ENCODE measurements at places on chromosomes 2 and 18.

GRCh38 chr2:85755122-85756027 lies 1.6 kb downstream of the ATOH8 start:
- DNase-seq, result no peak

DNA sequence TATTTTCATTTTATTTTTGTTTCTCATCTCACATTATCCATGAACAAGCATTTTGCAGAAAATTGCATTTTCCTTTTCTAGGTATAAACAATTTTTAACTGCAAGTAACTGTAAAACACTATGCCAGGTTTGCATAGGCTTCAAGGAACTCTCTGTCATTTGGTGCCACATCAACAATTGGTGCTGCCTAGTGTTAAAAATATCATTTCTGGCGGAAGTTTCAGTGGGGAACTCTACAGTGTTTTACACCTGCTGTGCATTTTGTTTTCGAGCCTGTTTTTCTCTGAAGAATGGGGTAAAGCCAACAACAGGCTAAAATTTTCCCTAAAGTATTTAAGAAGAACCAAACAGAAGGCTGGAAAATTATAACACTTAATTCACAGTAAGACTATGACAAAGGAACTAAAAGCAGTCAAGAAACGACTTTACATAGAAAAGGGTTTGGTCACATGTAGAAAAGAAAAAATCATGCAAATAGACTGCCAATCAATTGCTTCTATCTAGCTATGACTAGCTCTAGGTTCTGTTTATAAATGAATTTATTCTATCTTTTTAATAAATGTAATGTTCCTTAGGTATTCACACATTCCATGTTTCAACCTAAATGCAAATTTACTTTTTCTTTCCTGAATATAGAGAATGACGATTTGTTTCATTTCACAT lies 21.4 kb upstream of the FRZB start:
- no peak for DNase-seq

GRCh38 chr2:237351796-237352195 lies 62.2 kb downstream of the COL6A3 start:
- DNase-seq, result no peak

GRCh38 chr2:239260546-239261327 lies 140.1 kb downstream of the HDAC4 start:
- DNase-seq, result no peak

- DNase-seq, result no peak
Observed at GRCh38 chr2:149899390-149899789, 311.8 kb upstream of the MMADHC start.

GRCh38 chr2:158730621-158731140 lies 64.4 kb upstream of the DAPL1 start:
- DNase-seq, result no peak

DNA sequence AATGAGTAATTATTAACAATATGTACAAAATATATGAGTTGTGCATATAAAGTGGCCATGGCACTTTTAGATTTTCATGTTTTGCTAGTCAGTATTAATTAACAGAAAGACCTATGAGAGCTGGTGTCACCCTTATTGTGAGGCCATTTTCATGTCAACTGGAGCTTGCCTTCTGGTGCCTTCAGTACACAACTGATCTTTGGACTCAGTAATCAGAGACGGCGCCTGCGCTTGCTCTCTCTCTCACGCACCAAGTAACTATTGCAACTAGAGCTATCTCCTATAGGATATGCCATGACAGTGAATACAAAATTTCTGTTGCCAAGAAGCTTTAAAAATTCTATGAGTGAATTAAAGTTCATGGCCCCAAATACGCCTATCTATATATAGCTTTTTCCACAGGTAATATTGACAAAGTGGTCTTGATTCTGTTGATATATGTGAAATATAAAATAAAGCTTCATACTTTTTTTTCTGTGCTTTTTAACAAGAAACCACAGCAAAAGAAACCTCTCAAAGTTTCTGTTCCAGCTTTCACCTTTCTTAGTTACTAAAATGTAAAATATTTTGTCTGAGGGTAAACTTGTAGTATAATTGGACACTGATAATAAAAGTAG lies 2.9 kb downstream of the SERTAD2 start:
- no peak for DNase-seq

DNA sequence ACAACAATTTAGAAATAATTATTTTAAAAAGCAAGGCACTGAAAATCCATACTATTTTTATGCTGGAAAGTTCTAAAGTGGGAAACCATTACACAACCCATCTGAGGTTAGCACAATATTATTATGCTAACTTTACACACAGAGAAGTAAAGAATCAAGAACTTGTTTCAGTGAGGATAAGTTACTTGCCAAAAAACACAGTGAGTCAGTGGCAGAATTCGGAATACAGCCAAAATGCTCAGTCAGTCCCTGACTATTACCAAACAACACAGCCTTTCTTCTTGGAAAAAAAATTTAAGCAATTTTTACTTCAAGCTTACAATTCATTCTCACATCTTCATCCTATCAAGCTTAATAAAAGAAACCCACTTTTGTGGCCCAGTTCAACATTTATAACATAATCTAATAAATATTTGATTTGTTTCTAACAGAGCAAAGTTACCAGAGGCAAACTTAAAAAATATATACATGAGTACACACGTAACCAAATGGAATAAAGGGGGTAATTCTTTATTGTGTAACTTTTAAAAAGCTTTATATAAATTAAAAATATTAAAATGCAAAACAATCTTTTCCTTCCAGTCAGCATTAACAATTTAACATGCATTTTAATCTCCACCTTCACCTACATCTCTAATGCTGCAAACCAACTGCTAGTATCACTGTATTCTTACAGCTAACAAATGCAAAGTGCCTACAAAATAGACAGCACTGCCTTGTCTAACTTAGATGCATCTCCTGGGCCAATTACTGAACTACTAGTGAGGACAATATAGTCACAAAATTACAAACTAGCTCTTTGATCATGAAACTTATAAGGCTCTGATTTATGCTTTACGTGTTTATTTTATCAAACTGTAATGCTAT lies 55.2 kb downstream of the CCDC88A start:
- DNase-seq, result no peak

DNA sequence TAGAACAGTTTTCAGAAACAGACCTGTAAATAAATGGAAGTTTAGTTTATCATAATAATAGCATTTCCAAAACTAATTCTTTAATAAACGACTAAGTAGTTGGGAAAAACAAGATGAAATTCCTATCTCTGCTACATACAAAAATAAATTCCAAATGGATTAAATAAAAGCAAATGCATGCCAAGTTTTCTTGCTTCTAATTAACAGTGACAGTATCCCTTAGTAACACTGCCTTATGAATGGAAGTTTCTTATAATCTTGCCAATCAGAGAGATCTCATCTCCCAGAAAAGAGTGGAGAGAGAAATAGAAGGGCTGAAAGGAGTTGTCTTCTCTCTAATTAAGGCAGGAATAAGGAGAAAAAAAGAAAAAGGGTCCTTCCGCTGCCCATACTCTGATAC lies 133.9 kb downstream of the GFPT1 start:
- no peak for DNase-seq

DNA sequence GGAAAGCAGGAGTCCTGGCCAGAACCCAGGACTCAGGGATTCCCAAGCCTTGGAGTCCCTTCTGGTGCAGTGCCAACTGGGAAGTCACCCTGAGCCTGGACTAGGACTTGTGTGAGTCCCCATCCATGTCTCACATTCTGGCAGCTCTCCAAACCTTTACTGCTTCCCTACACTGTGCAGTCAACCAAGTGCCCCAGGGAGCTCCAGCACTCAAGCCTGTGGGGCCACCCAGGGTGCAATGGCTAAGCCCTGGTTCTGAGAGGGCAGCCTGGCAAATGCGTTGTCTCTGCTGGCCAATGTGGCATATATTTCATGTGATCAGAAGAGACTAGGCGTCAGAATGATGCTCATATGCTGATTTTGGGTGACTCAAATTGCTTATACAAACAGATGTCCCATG lies 223.4 kb downstream of the SP3 start:
- no peak for DNase-seq

GRCh38 chr2:85502720-85503119 lies 36.2 kb upstream of the MAT2A start:
- DNase-seq, result no peak

DNA sequence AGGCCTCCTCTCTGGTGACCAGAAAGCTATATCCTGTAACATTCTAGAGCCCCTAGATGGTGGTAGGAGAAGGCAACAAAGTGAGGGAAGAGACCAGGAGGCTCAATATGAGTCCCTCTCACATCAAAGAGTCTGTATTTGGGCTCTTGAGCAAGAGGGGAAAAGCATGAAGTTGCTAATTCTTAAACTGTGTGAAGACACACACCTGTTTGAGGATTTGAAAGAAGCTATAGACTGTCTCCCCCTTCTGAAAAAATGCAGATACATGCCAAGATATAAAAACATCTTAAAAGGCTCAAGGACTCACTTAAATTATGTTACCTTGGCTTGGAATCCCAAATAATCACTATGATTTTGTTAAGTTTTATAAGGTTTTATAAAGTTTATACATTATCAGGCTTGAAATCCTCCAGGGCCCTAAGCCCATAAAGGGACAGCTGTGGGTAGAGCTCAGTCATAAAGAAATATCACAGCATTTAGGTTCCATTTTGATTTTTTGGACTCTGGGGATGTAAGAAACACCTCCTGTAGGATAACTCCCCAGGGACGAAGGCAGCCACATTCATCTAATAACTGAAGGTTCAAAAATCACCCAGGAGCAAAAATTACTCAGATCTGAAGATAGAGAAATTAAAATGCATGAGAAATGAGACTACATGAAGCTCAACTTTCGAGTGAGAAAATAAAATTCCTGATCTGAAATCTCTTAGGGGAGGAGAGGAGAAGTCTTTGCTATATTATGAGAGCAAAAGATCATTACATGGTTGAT lies 136.1 kb upstream of the LGALSL start:
- DNase-seq, result no peak

DNA sequence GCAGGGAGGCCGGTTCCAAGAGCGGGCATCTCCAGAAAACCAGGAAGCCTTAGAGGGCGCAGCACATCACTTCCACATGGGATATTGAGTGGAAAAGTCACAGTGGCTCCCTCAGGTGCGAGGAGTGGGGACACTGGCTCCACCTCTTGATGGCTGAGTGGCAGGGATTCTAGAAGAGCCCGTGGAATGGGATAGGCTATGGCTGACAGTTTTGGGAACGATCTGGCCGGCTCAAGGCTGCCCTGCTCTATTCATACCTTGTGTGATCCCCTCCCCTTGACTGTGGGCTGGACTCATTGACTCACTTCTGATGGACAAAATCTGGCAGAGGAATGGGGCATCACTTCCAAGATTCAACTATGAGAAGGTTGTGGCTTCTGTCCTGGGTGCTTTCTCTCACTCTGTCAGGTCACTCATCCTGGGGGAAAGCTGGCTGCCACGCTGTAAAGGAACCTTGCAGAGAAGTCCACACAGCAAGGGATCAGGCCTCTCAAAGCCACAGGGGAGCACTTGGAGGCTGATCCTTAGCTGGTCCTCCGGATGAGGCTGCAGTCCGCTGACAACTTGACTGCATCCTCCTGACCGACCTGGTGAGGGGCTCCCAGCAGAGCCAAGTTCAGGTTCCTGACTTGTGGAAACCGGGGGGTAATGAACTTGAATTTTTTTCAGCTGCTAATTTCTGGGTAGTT lies 46.7 kb upstream of the HS6ST1 start:
- no peak for DNase-seq

GRCh38 chr18:22594155-22594690 lies 176.5 kb upstream of the CTAGE1 start:
- DNase-seq, result no peak

DNA sequence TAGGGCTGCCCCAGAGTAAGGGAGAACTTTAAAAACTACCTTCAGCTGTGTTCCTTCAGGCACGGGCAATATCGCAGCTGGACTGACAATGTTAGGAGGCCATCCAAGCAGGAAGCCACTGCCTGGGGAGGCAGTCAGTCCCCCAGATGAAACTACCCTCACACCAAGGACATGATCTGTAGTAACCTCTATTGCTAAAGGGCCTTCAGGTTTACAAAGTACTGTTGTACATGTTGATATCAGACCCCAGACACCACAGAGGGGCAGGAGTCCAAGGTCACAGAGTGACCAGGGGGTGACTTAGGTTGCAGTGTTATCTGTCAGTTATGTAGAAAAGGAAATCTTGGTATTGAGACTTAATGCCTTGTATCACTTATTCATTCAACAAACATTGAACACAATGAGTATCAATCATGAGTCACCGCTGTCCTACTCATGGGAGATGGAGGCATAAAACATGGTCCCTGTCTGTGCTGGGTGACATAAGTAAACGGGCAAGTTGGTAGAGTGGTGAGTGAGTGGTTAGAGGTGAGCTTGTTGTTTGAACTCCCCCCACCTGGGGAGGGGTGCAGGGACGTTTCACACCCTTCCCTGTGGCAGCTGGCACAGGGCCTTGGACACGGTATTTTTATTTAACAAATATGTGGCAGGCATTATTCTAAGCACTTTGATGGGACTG lies 7.1 kb downstream of the CABLES1 start:
- no peak for DNase-seq
